ENCODE measurements at places on chromosomes 1 and 21.

DNA sequence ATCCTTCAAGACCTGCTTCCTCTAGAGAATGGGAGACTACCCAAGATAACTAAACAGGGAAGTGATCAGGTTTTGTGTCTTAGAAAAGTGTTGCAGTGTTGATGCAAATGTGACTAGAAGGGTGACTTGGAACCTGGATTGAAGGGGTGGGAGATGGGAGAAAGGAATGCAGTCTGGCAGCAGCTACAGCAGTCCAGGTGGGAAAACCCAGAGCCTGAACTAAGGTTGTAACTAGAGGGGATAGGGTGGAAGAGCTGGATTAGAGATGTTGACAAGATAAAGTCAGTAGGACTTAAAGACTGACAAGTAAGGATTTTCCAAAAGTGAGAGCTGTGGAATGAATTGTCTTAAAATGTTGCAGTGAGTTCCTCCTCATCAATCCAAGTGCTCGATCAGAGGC lies 7.1 kb upstream of the SHISA4 start:
- ATAC-seq: no peak

DNA sequence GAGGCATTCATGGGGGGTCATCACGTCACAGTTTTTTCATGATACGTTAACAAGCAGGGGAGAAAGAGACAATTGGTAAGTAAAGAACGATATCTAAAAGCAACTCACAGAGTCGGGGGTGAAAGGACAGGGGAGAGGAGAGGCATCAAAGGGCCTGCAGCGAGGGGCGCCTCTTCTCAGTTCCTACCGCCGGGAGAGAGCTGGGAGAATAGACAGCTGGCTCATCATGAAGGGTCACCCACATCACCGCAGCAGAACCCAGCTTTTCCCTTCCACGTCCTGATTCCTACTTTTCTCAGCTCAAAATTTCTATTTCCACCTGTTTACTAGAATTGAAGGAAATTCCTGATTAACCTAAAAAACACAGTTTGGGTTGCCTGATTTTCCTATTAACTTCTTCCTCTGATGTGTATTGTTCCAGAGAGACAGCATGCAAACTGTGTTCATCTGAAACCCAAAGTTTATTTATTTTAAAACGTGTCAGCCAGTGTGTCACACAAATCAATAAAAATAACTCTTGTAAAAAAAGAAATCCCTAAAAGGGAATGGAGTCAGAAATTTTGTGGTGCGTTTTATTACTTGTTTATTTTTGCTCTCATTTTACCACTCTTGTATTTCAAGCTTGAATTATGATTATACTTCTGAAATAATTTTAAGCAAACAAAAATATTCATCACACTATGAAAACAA lies 75.4 kb downstream of the SLC25A24 start:
- no peak for ATAC-seq

DNA sequence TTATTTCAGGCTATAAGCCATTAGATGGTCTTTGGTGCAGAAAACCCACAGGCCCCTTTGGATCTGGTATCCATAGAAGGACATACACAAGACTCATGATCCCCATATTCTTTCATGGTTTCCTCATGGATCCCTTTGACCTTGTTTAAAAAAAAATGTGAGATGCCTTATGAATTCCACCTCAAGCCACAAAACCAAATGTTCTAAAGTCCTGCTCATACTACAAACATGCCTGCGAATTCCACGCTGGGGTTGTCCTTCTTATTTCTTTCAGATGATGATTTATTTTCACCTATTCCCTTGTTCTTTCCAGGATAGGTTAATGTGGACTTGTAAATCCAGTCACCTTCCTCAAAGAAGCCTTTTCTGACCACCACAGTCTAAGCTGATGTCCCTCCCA lies 256.9 kb upstream of the DPYD start:
- no peak for ATAC-seq

DNA sequence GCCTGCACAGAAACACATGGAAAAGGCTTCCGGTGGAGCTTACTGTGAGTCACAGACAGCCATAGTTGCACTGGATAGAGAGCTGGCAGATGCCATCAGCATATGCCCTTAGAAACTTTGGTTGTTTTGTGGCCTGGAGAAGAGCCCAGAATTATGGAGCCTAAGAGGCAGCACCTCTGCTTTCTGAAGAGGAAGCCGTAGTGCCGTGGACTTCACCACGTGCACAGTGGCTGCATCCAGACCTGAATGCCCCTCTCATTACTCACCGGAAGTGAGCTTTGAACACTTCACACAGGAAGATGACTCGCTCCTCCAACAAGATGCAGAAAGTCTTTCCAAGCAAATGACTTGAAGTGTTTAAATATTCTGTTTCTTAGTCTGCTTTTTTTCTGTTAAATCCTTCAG lies 28.4 kb downstream of the JUN start:
- peak; percentile 83 for ATAC-seq

DNA sequence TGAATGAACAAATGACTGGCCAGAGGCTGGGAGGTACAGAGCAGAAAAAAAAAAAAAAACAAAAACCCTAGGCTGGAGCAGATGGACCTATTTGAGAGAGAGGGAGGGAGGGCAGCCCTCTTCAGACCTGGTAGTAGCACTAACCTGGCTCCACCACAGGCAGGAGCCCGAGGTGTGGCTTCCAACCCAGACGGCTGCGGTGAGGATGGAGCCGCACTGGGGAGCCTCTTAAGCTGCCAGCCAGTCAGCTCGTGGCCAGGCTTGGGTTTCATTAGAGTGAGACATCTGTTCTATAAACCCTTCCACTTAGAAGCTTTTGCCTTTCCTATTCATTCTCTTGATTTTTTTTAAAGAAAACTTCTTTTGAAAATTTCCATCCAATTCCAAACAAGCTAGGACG lies 16.8 kb downstream of the LGR6 start:
- ATAC-seq: peak; percentile 21

DNA sequence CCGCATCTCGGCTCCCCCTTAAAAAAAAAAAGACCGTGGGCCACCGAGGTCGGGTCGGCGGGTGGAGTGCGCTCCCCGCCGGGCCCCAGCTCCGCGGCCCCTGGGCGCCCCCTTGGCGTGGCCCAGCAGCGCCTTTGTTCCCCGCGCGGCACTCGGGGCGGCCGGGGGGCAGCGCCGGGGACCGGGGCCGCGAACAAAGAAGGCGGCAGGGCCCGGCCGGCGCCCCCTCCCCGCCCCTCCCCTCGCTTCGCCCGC lies 571 bp downstream of the MARCKSL1 start:
- peak; percentile 7 for ATAC-seq

GRCh38 chr1:156839426-156840109 lies 19.3 kb downstream of the INSRR start:
- peak; percentile 68 for ATAC-seq

DNA sequence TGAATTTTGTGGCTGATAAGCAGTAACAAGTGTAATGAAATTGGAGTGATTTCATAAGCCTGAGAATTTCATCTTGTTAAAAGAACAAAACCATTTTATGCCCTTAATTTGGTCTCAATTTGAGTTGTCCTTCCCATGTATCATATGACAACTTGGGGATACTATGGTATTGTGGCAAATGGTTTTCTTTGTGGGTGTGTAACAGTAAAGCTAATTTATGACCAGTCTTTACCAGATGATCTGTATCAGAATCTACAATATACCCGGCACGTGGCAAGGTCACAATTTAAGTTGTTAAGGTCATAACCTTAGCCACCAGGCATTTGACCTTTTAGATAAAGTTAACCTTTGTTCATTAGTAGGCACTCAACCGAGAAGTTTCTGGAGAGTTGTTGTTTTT lies 9.1 kb downstream of the NFIA start:
- ATAC-seq: no peak

GRCh38 chr21:30209601-30210000 lies 6.3 kb downstream of the CLDN8 start:
- ATAC-seq: no peak

- peak; percentile 42 for ATAC-seq
Observed at GRCh38 chr1:51693419-51694155, 76.7 kb downstream of the OSBPL9 start.

DNA sequence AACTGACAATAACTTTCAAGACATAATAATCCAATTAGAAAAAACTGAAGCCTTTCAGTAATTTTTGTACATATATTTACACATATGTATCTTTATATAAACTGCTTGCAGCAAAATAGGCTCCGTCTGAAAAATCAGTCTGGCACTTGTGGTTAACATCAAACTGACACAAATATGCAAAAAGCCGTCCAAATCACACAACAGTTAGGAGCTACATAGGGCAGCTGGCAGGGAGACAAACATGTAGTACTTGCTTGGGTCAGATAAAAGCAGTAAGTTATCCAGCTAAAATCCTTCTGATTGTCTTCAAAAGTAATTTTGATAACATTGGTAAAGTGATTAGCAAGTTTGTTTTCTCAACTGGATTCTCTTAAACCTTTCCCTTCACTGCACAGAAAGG lies 14.7 kb upstream of the GUCA2A start:
- ATAC-seq: no peak

DNA sequence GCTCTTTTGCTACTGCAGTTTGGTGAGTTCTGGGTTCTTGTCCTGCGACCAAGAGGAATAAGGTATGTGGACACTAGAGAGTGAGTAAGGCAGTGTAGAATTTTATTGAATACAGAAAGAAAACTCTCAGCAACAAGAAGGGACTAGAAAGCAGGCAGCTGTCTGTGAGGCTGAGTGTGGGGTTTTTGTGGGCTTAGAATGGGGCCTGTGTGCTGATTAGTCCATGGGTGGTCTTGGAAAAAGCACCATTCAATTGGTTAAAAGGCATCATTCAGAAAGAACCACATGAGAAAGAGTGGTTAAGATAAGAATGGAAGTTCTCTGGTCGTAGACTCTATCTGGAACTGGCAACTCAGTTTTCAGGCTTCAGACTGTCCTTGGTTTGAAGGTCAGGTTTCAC lies 298.8 kb downstream of the TGFB2 start:
- ATAC-seq: no peak

DNA sequence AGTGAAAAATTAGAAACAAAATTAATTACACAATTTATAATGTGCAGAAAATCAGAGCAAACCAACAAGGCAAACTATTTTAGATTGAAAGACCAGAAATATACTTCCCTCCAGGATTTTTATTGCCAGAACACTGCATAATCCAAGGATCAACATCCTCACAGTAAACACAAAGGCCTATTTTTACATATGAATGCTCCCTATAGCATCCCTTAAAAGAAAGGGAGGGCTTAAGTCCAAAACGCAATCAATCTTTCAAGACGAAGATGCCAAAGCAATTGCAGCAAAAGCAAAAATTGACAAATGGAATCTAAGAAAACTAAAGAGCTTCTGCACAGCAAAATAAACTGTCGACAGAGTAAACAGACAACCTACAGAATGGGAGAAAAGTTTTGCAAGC lies 18.6 kb upstream of the CHIA start:
- no peak for ATAC-seq

- no peak for ATAC-seq
Observed at GRCh38 chr1:240219104-240219503, 127.4 kb downstream of the FMN2 start.

DNA sequence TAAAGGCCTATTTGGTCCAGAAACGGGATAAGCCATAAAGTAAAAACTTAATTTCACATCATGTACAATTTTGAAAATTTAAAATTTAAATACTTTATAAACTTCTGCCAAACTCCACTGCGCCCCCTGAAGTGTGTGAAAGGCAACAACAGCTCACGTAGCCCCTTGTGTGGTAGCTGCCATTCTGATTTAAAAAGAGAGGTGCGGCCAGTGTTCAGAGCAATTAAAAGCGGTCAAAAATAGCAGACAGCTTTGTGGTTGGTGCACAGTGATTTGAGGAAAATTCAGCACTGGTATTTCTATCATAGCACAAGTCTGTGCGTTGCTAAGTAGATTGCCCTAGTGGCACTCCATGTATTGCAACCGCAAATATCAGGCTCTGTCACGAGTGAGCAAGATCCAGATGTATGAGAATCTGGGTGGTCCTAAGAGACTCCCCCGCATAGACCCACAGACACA lies 122.5 kb downstream of the ATG4C start:
- peak; percentile 38 for ATAC-seq

- ATAC-seq: no peak
Observed at GRCh38 chr1:150577557-150578271, 1.7 kb downstream of the MCL1 start.

DNA sequence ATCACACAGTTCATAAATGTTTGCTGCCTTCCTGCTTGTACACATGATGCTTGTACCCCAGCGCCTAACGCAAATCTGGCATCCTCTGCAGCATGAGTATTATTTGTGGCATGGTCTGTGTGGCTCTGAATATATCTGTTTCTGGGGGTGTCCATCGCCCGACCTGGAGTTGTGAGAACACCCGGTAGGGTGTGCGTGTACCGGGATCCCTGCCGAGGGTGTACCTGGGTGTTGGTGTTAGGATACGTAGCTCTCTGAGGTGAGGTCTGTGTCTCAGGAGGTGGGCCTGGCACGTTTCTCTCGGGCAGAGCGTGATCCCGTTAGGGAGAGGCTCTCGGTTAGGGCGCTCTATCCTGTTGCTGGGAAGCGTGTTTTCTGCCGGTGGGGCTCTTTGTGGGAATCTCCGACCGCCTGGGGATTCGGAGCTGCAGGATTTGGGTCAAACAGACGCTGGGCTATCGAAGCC lies 10.4 kb upstream of the CDC20 start:
- ATAC-seq: peak; percentile 64

GRCh38 chr1:243343970-243344937 lies 88.4 kb downstream of the SDCCAG8 start:
- ATAC-seq: peak; percentile 40

- peak; percentile 42 for ATAC-seq
Observed at GRCh38 chr1:35708441-35708921, 10.2 kb downstream of the C1orf216 start.

- ATAC-seq: no peak
Observed at GRCh38 chr1:227357927-227358302, 39.6 kb upstream of the CDC42BPA start.
